ENCODE measurements at places on chromosomes 3 and 15.

- DNase-seq, result no peak
These were observed 117.0 kb downstream of the MBNL1 start for GRCh38 chr3:152385761-152386160.

DNA sequence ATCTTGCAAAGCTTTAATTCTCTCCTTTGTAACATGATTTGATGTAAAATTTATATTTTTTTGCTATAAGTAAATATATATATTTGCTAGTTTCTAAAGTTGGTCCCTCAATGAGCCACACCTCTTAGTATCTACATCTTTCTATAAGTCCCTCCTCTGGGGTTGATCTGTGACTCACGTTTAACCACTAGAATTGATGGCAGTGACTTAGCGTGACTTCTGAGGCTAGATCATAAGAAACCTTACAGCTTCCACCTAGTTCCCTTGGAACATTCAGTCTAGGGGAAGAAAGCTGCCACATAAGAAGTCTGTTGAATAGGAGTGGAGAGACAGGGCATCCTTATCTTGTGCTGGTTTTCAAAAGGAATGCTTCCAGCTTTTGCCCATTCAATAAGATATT lies 56.6 kb upstream of the TNIK start:
- DNase-seq, result no peak

GRCh38 chr3:151016478-151016795 lies 43.9 kb upstream of the CLRN1 start:
- DNase-seq, result no peak

DNA sequence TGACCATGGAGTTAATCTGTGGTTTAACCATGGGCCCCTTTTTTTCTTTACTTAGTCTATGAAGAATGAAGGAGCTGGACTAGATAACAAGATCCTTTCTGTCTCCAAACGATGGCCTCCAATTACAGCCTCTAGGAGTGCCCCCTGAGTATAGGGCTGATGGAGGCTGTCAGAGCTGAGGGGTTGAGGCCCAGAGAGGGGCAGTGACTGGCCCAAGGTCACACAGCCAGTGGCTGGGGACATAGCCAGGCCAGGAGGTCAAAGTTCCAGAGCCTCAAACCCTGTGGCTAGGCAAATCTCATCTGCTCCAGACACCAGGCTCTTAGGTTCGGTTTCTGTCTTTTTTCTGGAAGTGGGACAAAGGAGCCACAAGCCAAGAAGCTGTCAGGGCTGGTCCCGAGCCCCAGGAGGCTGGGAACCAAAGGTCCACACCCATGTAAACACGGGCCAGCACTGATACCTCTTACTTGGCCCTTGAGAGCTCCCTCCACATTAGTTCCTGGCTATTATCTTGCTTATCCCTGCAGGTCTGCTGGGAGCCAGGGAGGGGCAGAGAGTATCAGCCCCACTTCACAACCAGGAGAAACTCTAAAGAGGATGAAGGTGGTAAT lies 10.3 kb downstream of the RHOV start:
- no peak for DNase-seq

DNA sequence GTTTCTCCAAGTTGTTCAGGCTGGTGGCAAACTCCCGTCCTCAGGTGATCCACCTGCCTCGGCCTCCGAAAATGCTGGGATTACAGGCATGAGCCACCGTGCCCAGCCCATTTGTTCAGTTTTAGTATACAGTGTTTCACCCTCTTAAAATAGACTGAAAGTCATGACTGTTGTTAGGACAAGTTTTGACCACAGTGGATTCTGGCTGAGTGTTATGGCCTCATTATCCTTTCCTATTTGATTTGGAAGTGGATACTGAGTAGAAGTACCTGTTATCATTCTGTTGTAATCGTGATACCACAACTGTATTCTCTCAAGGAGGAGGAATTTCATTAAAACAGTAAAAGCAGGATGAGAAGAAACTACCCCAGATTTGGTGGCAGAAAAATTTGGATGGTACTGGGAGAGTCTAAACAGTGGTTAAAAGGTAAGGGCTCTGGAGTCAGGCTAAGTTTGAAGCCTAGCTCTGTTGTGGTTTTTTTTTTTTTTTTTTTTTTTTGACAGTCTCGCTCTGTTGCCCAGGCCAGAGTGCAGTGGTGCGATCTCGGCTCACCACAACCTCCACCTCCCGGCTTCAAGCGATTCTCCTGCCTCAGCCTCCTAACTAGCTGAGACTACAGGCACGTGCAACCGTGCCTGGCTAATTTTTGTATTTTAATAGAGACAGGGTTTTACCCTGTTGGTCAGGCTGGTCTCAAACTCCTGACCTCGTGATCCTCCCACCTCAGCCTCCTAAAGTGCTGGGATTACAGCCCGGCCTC lies 2.6 kb downstream of the MAP2K1 start:
- DNase-seq, result no peak

GRCh38 chr3:43481375-43481774 lies 140.4 kb downstream of the ANO10 start:
- no peak for DNase-seq

GRCh38 chr3:105613120-105613519 lies 246.4 kb downstream of the ALCAM start:
- no peak for DNase-seq

DNA sequence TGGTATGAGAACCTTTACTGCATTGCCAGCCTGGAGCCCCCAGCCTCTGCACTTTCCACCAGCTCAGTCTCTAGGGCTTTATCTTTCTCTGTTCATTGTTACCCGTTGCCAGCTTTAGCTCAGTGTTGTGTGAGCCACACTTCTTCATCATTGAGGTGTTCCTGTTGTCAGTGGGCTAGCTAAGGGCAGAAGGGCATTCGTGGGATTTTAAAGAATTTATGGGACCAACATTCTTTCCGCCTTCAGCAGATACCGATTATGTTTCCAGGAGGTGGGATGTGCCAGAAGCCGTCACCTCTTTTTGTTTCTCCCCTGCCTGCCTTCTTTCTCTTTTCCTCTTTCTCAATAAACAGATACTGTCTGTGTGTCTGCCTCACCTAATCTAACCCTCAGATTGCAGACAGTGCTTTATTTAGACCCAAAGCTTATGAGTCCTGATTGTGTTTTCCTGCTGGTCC lies 64.5 kb downstream of the PGPEP1L start:
- DNase-seq, result no peak

- no peak for DNase-seq
These were observed 265.6 kb downstream of the FOXP1 start for GRCh38 chr3:71317749-71318457.

DNA sequence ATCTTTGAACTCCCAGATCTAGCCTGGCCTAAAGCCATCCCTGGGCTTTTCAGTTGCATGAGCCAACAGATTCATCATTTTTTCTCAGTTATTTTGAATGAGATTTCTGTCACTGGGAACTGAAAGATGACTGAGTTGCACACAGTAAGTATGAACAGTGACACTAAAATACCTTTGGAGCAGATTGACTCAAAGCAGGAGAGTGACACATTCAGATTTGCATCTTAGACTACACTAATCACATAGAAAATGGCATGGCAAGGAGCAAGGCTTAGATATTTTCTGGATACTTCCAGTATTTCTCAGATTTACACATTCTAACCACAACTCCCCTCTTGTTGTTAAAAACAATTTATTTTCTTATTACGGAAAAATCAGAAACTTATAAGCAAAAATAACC lies 32.8 kb downstream of the SEC62 start:
- DNase-seq, result no peak

DNA sequence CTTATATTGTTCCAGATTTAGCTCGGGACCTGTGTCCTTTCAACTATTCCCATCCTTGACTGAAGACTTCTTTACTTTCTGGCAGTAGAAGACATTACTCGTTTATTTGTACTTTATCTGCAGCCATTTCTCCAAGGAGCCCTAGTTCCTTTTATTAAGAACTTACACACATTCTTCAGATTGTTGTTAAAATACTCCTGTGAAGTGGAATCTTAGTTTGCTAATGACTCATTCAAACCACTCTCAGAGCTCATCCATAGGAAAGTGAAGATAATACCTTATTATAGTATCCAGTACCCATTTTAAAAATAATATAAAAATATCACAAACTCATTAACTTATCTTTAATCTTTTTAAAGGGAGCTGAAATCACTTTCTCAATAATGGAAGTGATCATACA lies 63.5 kb downstream of the C3orf70 start:
- no peak for DNase-seq

DNA sequence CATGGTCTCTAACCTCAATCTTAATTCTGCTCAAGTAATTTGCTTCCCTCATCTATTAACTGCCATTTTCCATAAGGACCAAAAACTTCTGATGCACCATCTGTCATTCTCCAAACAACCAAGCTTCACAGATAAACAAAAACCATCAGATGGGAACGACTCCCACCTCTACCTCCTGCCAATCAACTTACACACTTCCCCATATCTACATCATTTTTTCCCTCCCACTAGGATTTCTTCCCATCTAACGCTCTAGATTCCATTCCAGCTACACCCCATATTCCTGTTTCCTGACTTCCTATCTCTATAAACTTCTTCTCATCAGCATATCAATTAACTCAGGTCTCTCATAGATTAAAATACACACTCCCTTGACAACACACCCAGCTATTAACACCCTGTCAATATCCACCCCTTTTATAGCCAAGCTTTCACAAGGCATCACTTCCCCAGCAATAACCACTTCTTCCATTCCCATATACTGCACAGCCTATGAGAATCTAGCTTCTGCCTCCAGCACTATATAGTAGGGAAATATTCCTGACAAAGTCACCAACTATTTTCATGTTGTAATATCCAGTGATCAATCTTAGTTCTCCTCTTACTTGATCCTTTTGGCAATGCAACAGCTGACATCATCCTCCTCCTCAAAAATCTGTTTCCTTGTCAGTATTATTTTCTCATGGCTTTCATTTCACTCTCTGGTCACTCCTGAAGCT lies 39.2 kb downstream of the SNX4 start:
- DNase-seq, result no peak

GRCh38 chr3:141789281-141789680 lies 26.1 kb downstream of the GRK7 start:
- DNase-seq, result no peak

- DNase-seq, result no peak
These were observed 409.8 kb upstream of the TMCO5A start for GRCh38 chr15:37524601-37525000.

GRCh38 chr3:32569540-32570420 lies 878 bp downstream of the DYNC1LI1 start:
- DNase-seq, result peak; percentile 17

- DNase-seq, result no peak
These were observed 74.3 kb downstream of the TCF12 start for GRCh38 chr15:56992725-56993124.

- DNase-seq, result no peak
These were observed 479.4 kb upstream of the CBLB start for GRCh38 chr3:106348139-106348690.

- DNase-seq, result no peak
These were observed 52.5 kb upstream of the FOXP1 start for GRCh38 chr3:71636001-71636400.

DNA sequence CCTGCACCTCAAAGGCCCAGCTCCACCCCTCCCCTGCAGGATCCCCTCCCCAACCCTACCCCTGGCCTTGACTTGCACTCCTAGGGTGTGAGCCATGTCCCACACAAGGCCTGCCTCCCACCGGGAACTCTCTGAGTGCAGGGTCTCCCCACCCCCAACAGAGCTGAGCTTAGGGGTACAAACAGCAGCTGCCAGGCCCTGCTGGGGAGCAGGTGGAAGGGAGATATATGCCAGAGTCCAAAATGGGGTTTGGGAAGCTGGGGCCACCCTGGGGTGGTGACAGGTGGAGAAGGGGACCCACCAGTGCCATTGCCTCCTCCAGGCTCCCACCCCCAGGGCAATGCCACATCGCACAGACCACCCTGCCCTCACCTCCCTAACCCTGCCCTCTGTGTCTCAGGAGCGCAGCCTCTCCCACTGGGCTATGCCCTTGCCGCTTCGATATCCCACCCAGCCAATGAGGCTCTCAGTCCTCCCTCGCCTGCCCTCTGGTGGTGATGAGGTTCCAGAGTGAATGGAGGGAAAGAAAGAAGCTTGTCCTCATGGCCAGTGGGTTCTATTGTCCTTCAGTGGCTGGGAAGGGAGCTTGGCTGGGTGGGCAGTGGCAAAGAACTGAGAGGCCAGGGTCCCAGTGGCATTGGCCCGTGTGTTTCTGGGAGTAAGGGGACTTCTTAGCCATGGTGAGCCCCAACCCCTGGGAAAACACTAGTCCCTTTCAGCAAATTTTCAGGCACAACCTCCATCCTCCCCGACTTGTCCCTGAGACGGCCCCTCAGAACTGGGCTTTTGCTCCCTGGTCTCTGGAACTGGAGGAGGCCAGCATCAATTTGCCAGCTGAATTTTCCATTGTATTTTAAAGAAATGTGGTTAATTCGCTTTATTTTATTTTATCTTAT lies 46.8 kb downstream of the CYP11A1 start:
- DNase-seq, result no peak

DNA sequence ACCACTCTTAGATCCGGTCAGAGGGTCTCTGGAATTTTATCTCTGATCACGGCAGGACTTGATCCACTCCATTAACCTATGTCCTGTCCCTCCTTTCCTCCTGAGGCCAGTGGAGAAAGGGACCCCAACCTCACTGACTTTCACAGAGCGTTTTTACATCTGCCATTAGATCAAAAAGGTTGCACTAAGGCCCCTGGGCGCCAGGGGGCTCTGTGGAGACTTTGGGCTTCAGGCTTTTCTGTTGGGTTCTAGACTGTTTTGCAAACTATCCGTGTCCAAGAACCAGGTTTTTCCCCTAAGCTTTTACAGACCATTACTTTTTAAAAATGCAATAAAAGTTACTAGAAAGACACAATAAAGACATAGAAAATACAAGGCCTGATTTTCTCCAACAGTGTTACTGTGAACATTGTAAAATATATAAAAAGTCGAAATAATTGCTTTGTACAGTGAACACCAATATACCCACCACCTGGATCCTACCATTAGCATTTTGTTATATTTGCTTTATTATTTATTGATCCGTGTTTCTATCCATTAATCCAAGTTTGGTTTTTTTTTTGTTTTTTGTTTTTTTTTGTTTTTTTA lies 159.7 kb downstream of the POLR2M start:
- DNase-seq, result peak; percentile 11

GRCh38 chr15:66004618-66005262 lies 135.4 kb downstream of the RAB11A start:
- DNase-seq, result no peak

GRCh38 chr3:183224180-183224970 lies 28.7 kb upstream of the B3GNT5 start:
- DNase-seq, result peak; percentile 29

DNA sequence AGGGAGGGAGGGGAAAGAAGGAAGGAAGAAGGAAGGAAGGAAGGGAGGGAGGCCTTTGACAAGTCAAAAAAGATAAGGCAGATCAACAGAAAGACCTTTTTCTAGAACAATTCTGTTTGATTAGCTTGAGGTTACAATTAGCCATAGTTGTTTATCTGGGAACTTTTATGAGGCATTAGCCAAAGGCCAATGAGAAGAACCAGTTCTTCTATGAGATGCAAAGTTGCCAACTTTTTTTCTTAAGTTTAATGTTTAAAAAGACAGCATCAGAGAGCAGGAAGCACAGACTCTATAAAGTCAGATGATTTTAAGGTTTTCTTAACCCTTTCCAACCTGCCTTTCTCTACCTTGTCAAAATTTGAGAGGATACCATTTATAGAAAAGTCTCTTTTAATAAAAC lies 301.3 kb upstream of the NR2F2 start:
- no peak for DNase-seq

GRCh38 chr3:160665231-160665630 lies 11.7 kb upstream of the ARL14 start:
- no peak for DNase-seq

All from stimulated activated CD8-positive, alpha-beta memory T cell treated with anti-CD3 and anti-CD28 coated beads, Interleukin-15, amount 100 ng/mL, for 48 hours (primary cell).